Suppressor macrophage treated with lipopolysaccharide for 4 hours (primary cell): ENCODE measurements at places on chromosomes 4 and X.

DNA sequence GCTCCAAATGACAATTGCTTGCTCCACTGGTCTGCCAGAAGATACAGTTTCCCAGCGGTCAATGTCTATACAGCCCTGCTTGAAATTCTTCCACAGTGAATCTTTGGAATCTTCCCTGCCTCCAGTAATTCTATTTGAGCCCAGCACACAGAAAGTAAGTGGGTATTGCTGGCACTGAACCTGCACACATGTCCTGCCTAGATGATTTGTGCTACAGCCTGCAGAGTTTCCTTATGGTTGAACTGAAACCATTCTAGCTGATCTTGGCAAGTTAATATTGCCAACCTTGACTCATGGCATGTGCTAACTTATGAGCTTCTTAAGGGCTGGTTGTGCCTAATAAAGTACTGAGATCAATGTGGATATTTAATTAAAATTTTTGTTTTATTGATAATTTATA, 553.8 kb upstream of the GNPDA2 start:
- no peak for DNase-seq

- no peak for DNase-seq
Measured at GRCh38 chr4:153204728-153205648, 745 bp downstream of the TRIM2 start.

- DNase-seq = no peak
Measured at GRCh38 chr4:81118086-81118485, 87.6 kb downstream of the BMP3 start.

DNA sequence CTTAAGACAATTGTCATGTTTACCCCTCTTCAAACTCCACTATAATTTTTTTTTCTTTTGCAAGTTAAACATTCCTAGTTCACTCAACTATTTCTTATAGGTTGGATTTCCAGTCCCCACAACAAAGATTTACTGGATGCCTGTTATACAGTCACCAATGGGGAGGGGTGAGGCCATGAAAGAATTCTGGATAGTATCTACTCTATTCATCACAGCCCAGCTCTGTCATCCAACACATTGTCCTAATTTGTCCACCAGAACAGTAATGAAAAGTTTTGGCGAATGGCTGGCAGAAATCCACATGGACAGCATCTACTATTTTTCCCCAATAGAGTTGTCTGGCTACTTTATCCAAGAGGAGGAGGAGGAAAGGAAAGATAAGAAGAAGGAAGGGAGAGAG, 192.7 kb upstream of the S100G start:
- no peak for DNase-seq

DNA sequence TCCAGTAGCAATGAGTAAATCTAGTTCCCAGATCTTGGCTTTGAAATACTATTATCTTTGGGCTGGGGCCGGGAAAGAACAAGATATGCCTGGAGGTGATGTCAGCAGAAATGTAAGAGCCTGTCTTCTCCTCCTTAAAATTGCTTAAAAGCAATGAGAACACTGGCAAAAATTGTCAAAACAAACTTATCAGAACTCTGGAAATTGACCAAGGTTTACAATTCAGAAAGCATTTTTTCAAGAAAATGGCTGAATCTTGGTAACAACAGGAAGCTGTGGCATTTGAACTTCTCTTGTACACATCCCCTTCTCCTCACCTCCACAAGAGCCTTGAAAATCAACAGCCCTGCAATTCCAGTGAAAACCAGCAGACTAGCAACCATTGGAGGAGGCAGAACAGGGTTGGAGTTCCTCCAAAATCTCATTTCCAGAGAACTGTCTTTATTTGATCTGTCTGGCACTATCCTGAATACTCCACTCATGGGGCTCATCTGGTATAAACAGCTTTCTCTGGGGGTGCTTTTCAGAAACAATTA, 13.5 kb downstream of the TIMP1 start:
- no peak for DNase-seq

- DNase-seq = no peak
Measured at GRCh38 chr4:6751611-6752485, 30.7 kb upstream of the KIAA0232 start.

DNA sequence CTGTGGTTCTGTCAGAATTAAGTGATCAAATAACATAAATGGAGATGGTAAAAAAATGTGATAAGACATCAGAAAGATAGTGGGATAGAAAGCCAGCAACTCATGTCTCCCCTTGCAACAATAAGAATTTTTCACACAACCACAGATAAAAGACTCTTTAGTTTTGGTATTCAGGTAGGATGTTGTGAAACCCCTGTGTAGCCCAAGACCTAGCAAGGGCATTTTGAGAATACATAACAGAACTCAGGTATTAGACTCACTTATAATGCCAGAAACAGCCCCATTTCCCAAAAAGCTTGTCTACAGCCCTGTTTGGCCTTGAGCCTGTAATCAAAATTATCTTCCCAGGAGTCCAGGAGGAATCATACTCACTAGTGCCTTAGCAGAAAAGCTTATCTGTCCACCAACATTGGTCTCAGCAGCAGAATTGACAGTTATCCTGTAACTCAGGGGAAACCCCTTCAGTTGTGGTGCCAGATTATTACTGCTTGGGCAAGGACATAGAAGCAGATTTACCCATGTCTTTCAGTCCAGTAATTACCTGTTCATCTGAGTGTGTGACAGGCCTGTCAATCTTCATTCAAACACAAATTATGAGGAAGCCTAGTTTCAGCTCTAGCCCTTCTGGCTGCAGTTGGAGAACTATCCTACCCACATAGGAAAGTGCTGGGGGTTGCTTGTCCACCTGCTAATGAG, 41.0 kb upstream of the UGT2B17 start:
- no peak for DNase-seq

DNA sequence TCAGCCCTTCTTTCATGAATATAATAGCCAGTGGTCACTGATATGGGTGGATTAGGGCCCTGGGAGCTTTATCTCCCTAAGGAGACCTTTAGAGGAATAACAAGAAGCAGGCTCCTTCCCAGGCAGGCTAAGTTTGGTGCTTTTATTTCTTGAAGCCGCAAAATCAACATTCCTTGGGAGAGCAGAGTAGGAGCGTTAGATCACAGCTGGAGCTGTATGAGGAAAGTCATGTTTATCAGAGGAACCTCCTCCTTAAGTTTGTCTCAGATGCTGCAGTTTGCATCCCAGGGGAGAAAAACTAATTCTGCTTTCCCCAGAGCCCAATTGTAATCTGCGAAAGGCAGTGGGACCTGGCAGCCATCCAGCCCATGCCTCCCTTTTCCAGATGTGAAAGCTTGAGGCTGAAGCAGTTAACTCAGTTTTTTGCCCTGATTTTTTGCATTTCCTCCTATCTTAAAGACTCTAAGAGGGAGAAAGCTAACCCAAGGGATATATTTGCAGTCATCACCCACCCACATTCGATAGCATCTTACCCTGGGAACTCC, 186.0 kb upstream of the FRMPD4 start:
- no peak for DNase-seq

DNA sequence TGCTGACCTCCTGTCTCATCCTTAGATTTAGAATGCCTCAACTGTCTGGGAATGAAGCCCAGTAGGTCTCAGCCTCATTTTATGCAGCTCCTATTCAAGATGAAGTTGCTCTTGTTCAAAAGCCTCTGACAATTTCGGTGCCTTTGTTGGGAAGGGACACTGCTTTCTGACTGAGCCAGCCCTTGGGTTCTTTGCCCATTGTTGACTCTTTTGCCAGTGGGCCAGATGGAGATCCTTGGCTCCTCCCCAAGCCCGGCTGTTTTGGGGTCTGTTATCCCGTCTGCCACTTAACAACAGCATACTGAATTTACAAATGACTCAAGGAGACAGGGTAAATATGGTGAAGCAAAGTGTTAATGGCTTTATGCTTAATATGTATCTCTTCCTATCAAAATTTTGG, 58.3 kb upstream of the PRKX start:
- DNase-seq = no peak

DNA sequence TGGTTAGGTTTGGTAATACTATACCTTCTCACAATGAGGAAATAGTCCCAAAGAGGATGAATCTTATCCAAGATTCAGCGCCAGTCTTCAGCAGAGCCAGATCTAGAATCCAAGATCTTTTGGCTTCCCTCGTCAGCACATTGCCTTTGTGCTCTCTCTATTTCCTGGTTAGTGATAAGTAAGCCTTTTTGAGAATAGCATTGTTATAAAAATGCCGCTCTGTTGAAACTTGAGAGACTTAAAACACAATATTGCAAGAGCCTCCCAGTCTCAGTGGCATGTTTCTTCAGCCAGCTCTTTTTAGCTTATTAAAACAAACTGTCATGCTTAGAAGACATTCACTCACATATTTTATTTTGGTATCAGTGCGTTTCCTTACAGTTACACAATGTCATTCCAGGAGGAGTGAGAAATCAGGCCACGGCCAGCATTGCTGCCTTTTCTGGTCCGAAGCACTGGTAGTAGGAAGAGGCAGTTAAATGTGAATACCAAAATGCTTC, 141.4 kb downstream of the KLHL8 start:
- no peak for DNase-seq

GRCh38 chr4:14064984-14065383, 437.5 kb upstream of the BOD1L1 start:
- DNase-seq = no peak

DNA sequence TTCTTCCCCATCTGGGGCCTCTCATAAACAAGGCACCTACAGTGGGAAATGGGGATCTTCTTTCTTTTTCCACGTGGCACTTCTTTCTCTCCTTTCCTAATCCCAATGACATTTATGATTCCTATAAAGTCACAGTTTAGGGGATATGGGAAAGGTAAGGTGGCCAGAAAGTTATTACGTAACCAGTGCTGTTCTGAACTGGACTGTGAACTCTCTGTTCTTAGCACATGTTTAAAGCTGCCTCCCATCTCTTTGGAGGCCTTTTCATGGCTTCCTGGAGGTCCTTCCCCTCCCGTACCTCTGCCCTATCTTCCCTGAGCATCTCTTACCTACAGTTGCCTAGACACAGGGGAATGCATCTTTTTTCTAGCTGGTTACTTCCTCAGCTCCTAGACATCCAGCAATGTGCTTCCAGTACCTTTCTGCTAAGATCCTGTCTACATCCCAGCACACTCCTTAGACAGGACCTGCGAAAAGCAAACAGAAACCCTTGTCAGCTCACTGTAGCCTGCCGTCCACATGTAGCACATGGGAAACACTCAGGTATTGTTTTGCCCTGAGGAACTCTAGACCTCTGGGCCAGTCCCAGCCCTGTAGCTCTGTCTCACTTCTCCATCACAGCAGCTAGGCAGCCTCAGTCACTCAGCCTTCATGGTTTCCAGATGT, 195.4 kb downstream of the NWD2 start:
- no peak for DNase-seq

DNA sequence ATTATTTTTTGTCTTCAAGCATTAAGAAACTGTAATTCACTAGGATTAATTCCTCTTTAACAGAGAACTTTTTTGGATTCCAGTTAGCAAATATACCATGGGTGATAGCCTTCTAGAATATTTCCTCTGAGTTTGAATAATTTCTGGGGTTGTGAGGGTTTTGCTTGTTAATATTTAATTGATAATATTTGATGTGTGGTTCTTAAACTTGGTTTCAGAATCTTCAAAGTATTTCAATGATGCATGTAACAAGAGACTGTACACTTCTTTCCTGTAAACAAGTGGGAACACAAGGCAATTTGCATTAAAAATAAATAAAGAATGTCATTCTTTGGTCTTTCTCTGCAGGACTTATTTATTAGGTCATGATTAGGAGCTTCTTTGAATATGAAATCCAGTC, 9.5 kb upstream of the C4orf51 start:
- DNase-seq = no peak

GRCh38 chr4:15234116-15234855, 193.5 kb upstream of the C1QTNF7 start:
- DNase-seq = peak; percentile 78

DNA sequence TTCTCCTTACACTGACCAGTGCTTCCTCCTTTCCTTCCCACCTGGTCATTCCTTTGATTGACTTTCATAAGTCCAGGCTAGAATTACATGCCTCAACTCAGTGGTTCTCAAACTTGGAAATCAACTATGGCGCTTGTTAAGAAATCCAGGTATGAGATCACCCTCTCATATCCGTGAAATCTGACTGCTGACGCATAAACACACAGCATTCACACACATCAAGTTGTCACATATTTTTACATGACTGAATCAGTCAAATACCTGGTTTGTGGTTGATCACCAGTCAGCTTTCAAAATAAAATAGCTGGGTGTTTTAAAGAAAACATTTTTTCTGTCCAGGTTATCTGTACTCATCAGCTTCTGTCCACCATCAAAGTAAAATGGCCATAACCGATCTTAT, 433.5 kb downstream of the AFF2 start:
- no peak for DNase-seq

DNA sequence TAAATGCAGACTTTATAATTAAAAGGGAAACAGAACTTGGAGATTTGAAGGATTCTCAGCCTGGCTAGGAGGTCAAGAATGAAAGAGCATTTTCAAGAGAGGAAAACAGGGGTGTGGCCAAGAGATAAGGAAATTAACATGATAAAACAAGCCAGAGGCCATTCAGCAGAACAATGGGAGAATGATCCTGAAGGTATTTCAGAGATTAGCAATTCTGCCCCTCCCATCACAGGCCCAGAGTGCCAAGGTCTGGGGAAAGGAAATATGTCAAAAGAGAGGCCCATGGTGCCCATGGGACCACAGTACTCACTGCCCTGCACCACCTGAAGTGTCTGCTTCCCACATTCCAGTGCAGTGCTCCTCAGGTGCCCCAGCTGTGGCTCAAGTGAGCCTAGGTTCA, 188.5 kb upstream of the STS start:
- no peak for DNase-seq

GRCh38 chrX:101348452-101349192, at the start of gene TIMM8A:
Gene TIMM8A, minus strand, starts transcription at chrX:101348742. Its CDS starts 78 bp downstream, at chrX:101348664.
- peak; percentile 70 for DNase-seq

- DNase-seq = no peak
Measured at GRCh38 chr4:82123934-82124333, 249.9 kb downstream of the HNRNPD start.

- DNase-seq = no peak
Measured at GRCh38 chr4:37165844-37166243, 78.7 kb upstream of the NWD2 start.

GRCh38 chrX:148905400-148905799, 405.0 kb downstream of the AFF2 start:
- no peak for DNase-seq

GRCh38 chr4:8191136-8191747, 7.8 kb upstream of the SH3TC1 start:
- peak; percentile 96 for DNase-seq

GRCh38 chrX:108271397-108271787, 166.8 kb downstream of the COL4A6 start:
- DNase-seq = no peak

DNA sequence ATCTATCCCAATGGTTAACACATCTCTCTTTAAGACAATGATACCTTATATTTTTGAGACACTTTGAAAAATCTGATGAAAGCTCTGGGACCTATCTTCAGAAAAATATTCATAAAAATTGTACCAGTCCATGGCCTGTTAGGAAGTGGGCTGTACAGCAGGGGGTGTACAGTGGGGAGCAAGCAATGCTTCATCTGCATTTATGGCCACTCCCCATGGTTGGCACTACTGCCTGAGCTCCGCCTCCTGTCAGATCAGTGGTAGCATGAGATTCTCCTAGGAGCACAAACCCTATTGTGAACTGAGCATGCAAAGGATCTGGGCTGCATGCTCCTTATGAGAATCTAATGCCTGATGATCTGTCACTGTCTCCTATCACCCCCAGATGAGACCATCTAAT, 42.6 kb downstream of the C4orf51 start:
- DNase-seq = no peak
